SW480 (cell line): ENCODE measurements at places on chromosomes 1 and 21.

- DNase-seq: peak; percentile 74
Observed at GRCh38 chr1:910311-910880, 13.3 kb upstream of the SAMD11 start.

GRCh38 chr1:7852804-7853683 is at the start of gene UTS2:
UTS2 (minus strand) TSS chr1:7853065; CDS start chr1:7853003, 62 bp downstream.
- no peak for DNase-seq

DNA sequence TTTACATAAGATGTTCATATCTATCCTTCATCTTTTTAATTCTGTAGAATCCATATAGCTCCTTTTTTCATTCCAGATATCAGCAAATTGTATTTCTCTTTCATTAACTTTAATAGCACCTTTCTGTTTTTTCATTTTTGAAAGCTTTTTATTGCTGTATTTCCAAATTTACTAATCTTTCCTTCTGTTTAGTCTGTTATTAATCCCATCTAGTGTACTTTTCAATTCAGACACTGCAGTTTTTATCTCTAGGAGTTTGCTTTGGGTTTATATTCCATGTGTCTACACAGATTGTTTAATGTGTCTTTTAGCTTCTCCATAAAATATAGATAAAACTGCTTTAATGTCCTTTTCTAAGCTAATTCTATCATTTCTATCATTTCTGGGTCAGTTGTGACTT is 37.4 kb upstream of the GUCA2A start:
- DNase-seq: no peak

DNA sequence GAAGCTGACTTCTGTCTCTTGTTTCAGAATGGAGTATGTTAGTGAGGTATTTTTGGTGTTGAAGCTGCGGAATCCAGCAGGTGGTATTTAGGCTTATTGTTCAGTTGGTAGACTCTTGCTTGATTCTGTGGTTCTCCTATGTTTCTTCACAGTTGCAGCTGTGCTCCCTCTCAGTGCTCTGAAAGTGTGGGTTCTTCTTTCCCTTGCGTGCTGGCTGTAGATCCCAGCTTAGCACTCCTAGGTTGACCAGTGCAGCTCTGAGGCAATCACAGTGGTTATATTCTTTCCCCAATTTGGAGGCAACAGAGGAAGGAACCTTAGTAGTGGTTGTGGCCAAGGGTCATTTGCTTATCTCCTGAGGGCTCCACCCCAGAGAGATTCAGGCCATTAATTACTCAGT is 269.2 kb upstream of the NRIP1 start:
- DNase-seq: no peak

DNA sequence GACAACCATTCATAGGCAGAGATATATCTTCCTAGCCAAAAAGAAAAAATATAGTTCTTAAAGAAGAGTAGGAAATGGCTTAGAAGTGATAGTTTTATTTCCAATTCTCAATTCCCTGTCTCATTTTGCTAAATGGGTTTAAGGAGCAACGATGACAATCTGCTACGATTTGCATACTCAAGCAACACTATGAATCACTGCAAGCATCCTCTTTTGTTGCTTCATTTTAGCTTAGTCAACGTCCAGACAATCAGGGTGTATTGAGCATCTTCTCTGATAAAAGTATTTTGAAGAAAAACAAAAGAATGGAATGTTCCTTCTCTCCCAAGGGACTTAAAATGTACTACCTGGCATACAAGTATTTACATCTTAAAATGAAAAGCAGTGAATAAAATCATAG is 80.6 kb downstream of the RGS7 start:
- DNase-seq: no peak
